ENCODE measurements at places on chromosomes 12 and 14.

DNA sequence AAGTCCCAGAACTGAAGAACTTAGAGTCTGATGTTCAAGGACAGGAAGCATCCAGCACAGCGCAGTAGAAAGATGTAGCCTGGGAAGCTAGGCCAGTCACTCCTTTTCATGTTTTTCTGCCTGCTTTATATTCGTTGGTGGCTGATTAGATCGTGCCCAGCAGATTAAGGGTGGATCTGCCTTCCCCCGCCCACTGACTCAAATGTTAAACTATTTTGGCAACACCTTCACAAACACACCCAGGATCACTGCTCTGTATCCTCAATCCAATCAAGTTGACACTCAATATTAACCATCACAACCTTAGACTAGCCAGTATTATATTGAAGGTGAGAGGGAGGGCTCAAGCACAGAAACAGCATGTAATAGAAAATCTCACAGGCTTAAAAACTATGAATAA is 222.9 kb downstream of the C12orf50 start:
- DNase-seq: peak; percentile 59

DNA sequence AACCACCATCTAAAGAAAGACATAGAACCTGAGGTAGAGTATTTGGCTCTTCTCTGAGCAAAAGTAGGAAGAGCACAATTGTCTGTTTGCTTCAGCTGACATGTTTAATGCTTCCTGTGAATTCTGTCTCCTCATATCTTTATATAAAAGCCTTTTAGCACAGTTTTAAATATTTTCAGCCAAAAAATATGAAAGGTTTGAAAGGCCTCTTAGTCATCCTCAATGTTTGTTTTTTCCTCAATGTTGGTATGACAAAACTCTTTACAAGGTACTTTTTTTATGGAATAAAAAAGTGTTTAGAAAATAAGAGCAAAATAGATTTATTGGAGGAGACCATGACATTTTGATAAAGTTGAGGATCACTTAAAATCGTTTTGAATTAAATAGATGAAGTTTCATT is 360.9 kb downstream of the NAV3 start:
- DNase-seq: no peak

- no peak for DNase-seq
These were observed 7.0 kb upstream of the AMN start for GRCh38 chr14:102915292-102916110.

GRCh38 chr14:49594347-49595091 is 4.2 kb upstream of the LRR1 start:
- DNase-seq: peak; percentile 41

DNA sequence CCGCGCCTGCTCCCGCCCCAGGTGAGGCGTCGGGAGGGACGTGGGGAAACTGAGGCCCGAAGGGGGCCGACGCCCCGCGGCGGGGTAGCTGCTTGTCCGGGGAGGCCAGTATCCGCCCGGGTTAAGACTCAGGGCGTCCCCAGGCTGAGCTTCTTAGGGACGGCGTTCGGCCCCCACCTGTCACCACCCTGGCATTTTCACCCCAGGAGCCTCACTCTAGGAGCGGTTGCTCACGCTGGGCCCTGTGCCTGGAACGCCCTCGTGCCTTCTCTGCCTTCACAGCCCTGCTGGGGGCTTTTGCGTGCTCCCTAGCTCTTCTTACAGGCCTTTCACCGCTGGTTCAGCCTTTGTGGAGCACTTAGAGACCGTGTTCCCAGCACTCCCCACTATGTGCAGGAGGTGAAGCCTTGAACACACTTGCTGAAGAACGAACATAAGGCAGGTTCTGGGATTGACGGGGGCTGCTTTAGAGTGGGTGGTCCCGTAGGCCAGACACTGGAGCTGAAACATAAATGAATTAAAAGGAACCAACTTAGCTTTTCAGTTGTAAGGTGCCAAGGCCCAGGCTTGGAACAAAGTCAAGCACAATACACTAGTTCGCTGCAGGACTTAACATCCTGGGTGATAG is 601 bp downstream of the ZNF839 start:
- peak; percentile 45 for DNase-seq

- DNase-seq: no peak
These were observed 217.8 kb upstream of the BMP4 start for GRCh38 chr14:54174457-54174856.

DNA sequence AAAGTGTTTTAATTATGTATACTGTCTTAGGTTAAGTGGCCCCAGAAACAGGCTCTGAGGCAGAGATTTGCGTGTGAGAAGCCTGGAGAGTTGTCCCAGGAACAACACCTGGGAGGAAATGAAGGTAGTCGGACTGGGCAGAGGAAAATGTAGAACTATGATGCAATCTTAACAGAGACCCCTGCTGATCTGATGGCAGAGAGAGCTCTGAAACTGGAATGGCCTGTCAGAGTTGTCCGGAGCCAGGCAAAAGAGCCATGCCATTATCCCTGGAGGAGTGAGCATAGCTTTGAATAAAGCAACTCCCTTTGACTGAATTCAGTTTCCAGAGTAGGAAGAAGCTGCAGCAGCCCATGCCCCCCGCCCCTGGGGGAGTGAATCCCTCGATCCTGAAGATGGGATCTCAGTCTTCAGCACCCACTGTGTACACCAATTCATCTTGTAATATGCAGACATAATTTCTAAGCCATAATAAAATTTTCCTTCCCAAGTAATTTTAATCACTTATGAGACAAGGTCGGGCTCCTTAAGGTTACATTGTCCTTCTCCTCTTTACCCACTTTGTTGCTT is 264.8 kb downstream of the PDZRN4 start:
- no peak for DNase-seq

DNA sequence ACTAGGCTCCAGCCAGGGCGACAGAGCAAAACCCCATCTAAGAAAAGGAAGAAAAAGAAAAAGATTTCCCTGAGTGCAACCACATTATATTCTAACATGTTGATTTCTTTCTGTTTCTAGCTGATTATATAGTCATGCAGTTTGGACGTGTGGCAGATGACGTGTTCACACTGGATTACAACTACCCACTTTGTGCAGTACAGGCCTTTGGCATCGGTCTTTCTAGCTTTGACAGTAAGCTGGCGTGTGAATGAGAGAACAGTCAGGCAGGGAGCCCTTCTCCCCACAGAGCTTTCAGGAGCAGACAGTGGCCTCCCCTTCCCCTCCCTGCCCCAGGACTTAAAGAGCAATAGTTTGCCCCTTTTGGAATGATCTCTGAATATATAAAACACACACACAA is 20.0 kb upstream of the TEAD4 start:
- DNase-seq: no peak

- peak; percentile 23 for DNase-seq
These were observed 227.8 kb downstream of the ZFP36L1 start for GRCh38 chr14:68564826-68565759.

- no peak for DNase-seq
These were observed 1.2 kb downstream of the PITPNM2 start for GRCh38 chr12:123149501-123150274.

DNA sequence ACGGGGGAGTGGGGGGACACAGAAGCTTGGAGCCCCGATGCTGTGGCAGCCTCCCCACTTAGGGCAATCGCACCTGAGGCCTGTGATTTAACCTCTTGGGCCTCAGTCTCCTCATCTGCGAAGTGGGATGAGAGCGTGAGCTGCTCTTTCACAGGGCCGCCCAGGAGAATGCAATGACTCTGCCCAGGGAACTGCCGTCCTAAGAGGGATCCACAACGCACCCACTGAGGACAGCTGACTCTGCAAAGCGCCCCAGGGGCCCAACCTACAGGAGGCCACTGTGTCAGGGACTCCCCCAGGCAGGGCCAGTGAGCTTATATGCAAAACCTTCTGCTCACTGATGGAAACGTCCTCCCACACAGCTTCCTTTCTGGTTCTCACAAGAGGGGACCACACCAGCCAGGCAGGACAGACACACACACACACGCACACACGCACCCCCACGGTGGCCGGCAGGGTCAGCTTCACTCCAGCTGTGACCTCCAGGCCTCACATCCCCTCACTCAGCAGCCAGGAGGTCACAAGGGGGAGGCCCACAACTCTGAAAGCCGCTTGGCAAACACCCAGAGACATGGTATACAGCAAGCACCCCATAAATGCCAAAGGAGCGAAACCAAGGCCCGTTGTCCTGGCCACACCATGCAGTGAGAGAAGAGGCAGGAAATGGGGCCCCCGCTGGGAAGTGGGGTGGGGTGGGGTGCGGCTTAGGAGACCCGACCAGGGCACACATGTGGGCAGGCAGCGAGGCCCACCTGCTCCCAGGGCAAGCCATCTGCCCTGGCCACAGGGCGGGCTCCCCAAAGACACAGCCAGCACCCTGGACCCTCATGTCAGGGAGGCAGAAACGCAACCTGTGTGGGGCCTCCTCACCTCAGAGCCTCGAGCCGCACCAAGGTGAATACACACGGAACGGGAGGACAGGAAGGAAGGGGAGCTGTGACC is 73.3 kb downstream of the NCOR2 start:
- no peak for DNase-seq

DNA sequence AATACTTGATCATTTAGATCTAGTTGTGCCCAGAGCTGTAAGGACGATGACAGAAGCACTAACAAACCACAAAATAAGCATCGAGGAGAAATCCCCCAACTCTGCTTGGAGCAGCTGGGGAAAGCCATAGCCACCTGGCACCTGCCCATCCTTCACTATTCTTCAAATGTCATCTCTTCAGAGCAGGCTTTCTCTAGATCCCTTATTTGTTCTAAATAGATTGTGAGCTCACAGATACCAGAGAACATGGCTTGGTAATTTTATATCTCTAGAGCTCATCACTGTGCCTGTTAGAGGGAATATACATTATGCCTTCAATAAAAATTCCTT is 50.9 kb downstream of the GRIP1 start:
- no peak for DNase-seq

DNA sequence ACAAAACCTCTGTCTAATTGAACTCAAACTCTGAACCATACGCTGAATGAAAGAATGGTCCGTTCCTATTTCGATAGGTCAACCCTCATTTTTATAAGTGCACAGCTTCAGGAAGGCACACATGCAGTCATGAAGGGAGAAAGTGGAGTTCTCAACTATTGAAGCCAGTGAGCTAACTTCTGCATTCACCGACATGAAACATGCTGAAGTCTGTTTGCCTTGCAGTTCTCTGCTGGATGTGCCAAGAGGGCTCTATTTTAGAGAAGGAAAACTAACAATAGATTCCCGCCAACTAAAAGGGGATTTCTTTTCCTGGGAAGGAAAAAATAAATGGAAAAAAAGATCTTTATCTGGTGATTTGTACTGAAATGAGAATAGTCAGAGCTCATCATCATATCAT is 191.0 kb upstream of the PLEKHG7 start:
- DNase-seq: no peak

DNA sequence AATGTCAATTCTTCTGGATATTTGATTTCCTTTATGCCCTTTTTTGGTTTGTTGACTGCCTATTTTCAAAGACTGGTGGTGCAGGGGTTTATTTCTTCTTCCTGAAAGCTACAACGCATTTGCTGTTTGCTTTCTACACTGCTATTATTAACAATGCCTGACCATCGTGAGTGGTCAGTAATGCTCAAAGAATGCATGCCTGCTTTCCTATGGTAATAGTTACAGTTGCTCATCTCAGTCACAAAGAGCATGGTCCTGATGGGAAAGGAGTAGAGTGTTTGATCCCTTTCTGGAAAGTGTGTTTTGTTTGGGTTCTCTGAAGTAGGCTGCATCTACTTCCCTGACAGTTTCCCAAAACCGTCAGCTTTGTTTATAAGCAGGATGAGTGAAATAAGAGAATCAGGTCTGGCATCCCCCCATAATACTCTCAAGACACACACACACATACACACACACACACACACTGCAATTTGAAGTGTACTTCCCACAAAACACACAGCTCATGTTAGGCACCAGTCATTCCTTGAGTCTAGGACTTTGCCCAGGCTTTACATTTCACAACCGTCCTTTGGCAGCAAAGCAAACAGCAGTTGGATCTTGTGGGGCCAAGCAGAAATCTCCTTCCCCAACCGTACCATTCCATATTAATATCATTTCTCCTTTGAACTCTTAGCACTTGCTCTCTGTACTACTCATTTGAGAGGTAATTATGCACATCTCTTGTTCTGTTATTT is 56.6 kb downstream of the SUDS3 start:
- DNase-seq: no peak

DNA sequence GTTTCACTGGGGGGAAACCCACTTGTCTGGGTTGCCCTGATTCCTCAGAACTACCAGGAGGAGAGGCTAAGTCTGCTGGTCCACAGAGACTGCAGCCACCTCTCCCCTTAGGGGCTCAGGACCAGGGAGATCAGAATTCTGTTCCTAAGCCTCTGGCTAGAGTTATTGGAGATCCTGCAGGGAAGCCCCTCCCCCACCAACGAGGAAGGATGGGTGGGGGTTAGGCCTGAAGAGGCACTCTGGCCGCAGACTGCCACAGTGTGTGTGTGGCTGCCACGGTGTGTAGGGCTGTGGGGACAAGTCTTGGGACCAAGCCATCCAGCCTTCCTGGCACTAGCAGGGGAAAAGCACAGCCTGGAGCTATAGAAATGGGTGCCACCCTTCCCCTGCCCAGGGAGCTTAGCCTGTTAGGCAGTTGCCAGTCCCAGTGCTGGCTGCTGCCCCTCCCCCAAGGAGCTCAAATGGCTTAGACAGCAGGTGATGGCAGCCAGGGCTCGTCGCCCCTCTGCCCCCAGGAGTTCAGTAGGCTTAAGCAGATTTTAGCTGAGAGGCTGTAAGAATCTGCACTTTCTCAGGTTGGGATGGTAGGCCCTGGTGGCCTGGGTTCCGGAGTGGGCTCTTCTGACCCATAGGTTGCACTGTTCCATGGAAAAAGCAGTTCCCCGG is 107.7 kb downstream of the ERGIC2 start:
- DNase-seq: no peak

GRCh38 chr12:81369175-81369574 is 291.3 kb downstream of the ACSS3 start:
- DNase-seq: no peak

GRCh38 chr14:71856199-71856919 is 75.9 kb upstream of the RGS6 start:
- peak; percentile 28 for DNase-seq

GRCh38 chr14:37416264-37416663 is 178.8 kb downstream of the FOXA1 start:
- DNase-seq: no peak

DNA sequence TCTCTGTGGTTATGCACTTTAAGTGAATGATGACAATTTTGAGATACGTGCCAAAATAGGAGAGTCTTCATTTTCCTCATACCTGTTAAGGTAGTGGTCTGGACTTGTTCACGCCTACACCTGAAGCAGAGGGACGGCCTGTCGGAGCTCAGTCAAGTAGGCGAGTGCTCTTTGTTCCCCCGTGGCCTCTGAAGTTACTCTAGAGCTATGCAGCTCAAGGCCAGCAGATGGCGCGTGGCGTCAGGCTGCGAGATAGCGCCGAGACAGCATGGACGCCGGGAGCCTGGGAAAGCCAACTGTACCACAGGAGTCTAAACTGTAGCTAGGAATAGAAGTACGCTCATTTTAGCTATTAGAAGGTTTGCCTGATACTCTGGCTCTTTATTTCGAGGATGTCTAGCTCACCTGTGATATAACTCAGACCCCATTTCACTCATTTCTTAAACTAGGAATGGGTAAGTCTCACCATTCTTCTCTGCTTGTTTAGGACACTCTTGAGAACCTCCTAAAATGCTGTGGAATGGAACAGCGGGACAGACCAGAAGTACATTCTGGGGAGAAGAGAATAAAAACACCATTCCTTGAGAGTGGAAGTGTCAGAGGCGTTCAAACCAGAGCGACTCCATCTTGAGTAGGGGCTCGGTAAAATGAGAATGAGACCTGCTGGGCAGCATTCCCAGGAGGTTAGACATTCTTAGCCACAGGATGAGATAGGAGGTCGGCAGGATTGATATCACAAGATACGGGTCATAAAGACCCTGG is 267.4 kb upstream of the HMGA2 start:
- DNase-seq: peak; percentile 96

Measured in epithelial cell of esophagus (primary cell).